ENCODE measurements at places on chromosomes 16 and 17.

- no peak for DNase-seq
These were observed 1.8 kb upstream of the KRT10 start for GRCh38 chr17:40824015-40824832.

DNA sequence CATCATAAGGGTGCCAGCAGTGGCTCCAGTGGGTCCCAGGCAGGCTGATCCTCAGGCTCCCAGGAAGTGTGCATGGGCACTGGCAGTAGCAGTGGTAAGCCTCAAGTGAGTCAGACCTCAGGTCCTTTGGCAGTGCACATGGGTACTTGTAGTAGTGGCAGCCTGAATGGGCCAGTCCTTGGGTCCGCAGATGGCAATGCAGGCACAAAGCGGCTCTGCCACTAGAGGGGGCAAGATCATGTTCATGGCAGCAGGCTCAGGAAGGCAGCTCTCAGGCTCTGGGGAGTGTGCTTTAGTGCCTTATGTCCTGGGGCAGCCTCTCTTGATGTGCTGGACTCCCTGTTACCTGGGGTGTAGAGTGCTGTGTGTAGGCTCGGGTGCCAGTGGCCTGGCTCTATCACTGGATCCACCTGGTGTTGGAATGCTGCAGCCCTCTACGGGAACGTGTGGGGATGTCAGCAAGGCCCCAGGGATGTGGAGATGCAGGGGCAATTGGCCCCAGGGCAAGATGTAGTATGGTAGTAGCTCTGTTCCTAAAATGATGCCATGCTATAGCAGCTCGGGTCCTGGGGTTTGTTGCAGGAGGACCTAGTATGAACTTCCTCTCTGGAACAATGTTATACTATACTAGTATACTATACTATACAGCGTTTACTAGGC, 11.0 kb downstream of the ACSM3 start:
- peak; percentile 55 for DNase-seq

- DNase-seq = no peak
These were observed 72.8 kb downstream of the GOSR1 start for GRCh38 chr17:30549864-30550511.

DNA sequence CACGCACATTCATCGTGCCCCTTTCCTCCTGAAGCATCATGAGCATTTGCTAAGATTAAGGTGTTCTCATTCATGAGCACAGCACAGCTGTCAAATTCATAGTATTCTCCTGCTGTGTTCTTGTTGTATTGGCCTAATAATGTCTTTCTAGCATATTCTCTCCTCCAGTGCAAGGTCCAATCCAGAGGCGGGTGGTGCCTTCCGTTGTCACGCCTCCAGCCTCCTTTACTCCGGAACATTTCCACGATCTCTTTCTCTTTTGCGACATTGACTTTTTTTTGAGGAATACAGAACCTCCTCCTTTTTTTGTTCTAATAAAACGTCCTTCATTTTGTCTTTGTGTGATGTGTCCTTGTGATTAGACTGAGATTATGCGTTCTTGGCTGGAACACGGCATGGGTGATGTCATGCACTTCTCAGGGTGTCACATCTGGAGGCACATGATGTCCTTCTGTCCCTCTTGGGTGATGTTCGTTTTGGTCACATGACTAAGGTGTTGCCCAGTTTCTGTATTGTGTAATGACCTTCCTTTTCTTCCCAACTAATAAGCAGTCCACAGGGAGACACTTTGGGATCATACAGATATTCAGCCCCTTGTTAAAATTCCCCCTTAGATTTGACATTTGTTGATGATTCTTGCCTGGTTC, 66.3 kb downstream of the CLEC16A start:
- DNase-seq = no peak

DNA sequence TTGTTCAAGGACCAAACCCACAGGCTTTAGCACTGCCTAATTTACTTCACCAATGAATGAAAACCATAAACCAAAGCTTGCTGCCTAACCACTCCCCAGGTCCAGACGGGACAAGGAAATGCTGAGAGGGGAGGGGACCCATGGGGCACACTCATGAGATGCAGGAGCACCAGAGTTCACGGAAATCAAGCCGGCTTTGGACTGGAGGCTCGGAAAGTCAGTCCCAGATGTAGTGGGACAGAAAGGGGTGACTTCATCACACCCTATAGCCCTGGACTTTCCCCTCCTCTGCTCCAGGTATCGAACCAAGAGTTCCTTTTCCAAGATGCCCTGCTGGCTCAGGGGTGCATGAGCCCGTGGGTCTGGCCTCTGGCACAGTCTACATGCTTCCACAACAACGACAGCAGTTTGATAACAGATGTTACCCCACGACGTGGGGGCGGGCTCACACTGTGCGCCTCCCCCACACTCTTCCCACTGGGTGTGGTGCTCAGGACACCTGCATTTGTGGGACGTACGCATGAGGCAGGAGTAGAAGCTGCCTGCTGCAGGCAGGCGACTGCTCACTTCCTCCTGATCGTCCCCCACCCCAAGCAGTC, 63.2 kb downstream of the AMFR start:
- no peak for DNase-seq

DNA sequence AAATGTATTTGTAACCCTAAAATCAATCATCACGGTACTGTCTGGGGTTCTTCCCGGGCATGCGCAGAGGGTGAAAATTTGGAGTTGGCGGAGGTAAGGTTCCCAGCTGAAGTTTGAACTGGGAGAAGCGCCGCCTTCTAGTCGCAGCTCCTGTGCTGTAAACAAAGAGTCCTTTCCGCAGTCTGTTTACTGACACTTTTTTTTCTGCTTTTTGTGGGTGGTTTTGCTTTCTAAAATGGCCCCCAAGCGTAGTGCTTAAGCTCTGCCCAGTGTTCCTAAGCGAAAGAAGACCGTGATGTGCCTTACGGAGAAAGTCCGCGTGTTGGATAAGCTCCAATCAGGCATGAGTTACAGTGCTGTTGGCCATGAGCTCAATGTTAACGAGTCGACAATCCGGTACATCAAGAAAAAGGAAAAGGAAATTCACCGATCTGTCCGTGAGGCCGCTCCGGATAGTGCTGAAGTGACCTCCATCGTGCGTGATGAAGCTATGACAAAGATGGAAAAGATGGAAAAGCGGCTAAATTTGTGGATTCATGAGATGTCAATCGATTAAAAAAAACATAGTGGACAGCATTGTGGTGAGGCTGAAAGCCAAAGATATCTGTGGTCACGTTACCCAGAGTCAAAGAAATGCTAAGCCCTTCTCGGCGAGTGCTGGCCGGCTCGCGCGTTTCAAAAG, 570 bp upstream of the CFDP1 start:
- DNase-seq = no peak

- DNase-seq = no peak
These were observed 25.5 kb downstream of the NSMCE1 start for GRCh38 chr16:27242868-27243590.

- no peak for DNase-seq
These were observed 5.2 kb upstream of the ECI1 start for GRCh38 chr16:2256531-2257140.
